Activated naive CD8-positive, alpha-beta T cell treated with anti-CD3 and anti-CD28 coated beads, Interleukin-2, amount 10 ng/mL, durations not matched to agents 7 days and 5 days (primary cell): ENCODE measurements at places on chromosomes 1 and 21. TPM values are rescaled to one million over a fixed set of nuclear protein-coding genes. Genes with fewer than 3 reads are reported as not detected.

- no peak for DNase-seq
Observed at GRCh38 chr1:34792868-34793727, at the start of gene GJA4. Gene GJA4, plus strand, starts transcription at chr1:34792999. Its CDS starts 1,215 bp downstream, at chr1:34794214.

DNA sequence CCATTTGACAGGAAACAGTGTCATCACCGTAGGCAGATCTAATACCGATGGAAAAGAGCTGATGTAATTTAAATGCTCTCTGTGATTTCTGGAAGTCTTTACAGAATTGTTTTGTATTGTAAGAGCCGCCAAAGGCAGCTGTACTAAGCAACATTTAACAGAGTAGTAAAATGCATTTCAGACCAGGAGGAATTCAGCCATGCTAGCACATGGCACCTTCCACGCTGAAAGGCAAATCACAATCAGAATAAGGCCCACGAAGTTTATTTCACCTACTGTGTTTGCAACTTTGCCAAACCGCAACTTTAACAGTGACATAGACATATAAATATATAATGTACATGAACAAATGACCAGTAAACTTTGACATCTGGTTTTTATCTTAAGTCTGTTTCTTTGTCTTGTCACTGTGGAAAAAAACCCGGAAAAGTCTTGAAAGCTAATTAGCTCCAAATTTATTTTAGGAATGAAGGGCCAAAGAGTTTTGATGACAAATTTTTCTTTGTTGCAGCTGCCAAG is 26.1 kb upstream of the DISC1 start:
- DNase-seq = no peak

DNA sequence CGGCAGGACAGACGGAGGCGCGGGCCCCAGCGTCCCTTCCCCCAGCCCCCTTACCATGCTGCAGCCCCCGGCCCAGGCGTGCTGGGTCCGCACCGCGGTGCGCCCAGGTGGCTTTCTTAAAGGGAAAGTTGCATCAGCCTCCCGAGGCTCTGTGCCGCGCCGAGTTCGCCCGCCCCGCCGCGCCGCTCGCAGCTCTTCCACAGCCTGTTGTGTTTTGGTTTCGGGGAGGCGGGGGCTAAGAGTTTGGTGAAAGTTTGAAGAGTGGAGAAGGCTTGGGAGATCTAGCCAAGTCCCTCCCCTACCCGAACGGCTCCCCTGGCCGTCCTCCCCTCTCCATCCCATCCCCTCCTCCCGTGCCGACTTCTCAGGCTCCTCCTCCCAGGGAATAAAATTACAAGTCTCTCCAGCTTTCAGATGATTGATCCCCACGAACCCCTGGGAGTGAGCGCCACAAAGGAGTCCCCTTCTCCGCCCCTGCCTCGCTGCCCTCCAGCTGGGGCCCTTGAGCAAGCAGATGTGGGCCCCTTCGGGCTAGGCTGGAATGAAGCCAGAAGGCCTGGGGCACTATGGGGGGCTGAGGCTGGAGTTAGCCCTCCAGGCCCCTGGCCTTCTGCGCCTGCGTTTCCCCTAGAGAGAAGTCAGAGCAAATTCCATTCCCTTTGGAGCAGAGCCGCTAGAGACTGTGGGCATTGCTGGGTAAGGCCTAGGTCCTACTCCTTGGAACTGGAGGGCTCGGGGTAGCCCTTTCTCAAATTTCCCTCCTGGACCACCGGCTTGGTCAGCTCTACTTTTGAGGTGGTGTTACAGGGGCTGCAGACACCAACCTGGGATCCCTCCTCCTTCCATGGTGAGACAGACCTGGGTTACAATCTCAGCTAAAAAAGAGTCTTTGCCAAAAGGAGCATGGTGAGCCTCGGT is at the start of gene SLC6A9:
Gene SLC6A9, minus strand, starts transcription at position 211 of the 918 bp plus-strand sequence. CDS start 7,185 bp downstream, outside the sequence.
- no peak for DNase-seq

- peak; percentile 46 for DNase-seq
Observed at GRCh38 chr1:116498789-116499628, 71.8 kb downstream of the CD58 start.

GRCh38 chr1:200154069-200154767 is 126.7 kb downstream of the NR5A2 start:
- DNase-seq = peak; percentile 49

DNA sequence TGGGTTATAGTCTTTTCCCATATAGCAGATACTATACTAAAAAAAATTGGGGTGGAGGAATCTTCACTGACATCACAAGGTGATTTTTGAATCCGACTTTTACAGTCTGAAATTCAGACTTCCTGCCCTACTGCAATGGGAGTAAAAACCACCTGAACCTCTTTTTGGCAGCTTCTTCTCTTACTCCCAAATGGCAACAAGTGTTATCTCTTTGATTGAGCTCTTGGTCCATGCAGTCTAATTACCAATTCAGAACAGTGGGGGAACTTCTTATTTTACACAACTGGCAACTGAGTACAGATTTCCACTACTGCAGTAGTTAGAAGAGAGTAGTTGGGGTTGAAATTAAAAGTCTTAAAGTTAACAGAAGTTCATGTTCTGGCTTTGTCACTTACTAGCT is 62.3 kb downstream of the MACF1 start:
- no peak for DNase-seq

DNA sequence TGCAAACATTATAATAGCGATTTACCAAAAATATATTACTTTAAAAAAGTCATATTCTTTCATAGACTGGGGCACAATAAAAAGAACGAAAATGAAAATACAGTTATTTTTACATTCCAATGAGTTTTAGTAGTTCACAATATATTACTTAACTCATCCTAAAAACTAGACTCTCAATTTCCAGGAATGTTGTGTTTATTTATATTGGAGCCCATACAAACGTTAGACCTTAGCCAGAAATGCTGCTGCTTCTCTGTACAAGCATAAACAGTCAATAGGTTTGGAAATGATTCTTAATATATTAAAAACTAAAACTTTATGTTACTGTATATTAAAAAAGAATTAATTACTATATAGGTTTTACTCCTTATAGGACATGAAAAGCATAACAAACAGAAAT is 302.3 kb downstream of the BRINP3 start:
- DNase-seq = no peak

- DNase-seq = no peak
Observed at GRCh38 chr1:207040181-207040533, 7.6 kb upstream of the C1orf116 start.

GRCh38 chr1:22043198-22043769 is 9.2 kb upstream of the CDC42 start:
- no peak for DNase-seq

DNA sequence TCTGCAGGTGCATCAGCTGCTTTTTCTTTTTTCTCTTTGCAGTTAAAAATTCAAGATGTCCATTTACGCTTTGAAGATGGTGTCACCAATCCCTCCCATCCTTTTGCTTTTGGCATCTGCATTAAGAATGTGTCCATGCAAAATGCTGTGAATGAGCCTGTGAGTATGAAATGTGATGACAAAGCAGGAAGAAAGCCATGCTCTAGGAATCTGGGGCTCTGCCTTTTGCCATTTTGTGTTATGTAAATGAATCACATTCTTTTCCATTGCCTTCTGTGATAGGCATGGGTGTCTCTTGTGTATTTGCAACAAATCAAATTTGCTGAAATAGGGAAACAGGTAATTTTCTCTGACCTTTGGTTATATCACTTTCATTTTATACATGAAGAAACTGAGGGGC is 19.4 kb downstream of the VPS13D start:
- no peak for DNase-seq

GRCh38 chr1:179253286-179253972 is 24.0 kb upstream of the ABL2 start:
- no peak for DNase-seq

- DNase-seq = no peak
Observed at GRCh38 chr21:41405321-41405720, 20.7 kb upstream of the MX1 start.

DNA sequence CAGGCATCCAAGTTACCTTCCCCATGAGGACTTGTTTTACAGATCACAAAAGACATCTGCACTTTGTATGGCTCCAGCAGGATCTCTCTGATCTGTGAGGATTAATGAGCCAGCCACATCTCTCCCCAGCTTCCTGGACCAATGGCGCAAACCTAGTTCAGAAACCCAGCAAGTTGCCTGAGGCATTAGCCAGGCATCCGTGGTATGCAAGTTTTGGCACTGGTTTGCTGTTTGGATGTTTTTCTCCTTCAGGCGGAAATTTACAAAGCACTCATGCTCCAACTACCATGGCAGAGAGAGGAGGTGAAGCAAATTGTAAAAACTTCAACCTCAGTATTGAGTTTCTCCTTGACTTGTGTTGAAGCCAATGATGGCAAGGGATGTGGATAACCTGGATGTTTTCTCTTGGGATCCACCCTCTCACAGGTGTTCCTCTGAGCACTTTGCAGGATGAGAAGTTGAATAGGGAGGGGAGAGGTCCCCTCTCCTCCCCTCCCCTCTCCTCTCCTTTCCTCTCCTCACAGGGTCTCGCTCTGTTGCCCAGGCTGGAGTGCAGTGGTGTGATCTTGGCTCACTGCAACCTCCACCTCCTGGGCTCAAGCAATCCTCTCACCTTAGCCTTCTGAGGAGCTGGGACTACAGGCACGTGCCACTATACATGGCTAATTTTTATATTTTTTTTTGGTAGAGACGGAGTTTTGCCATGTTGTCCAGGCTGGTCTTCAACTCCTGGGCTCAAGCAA is 25.6 kb upstream of the ENO1 start:
- DNase-seq = no peak

DNA sequence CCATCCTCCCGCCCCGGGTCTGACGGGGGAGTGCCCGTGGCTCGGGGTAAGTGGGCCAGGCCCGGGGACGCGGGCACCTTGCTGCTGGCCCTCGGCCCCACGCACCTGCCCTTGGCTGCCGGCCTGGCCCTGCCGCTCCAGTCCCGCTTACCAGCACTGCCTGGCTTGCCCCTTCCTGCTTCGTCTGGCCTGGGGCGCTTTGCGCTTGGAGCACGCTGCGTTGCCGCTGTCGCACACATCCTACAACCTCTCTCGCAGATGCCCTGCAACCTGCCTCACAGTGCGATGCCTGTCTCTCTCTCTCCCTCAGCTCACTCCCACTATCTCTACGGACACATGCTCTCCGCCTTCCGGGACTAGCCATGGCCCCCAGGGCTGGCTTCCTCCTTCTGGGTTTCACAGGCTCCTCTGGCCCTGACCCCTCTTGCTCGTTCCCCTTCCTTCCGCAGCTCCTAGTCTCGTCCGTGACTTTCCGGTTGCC is 9.7 kb downstream of the MYOG start:
- DNase-seq = no peak

- DNase-seq = no peak
Observed at GRCh38 chr1:236800002-236800620, 5.0 kb downstream of the MTR start.

GRCh38 chr1:89064632-89065031 is 376 bp downstream of the GBP1 start:
- DNase-seq = no peak

GRCh38 chr1:108785880-108786279 is 39.4 kb downstream of the STXBP3 start:
- DNase-seq = no peak

GRCh38 chr1:68081775-68082283 is 31.4 kb upstream of the DIRAS3 start:
- no peak for DNase-seq

DNA sequence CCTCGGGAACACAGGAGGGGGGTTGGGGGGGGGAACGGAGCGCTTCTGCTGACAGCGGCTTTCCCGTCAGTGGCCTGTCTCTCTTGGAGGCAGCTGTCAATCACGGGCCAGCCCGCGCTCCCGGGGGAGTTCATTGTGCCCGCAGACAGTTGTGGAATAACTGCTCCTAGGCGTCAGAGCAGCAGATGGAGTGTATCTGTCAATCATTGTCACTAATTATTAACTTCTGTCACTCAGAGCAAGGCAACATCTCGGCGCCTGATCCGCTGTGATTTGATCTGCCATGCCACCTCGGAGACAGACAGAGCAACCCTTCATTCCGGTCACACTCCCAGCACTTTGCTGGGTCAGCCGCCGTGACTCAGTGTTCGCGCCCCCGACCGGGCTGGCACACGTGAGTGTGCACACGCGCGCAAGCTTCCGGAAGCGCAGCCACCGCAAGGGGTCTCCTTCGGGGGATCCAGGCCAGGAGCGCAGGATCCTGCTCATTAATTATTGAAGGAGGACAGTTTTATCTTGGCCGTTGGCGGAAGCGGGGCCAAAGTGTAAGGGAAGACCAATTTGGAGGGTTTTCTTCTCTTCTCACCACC is 75.8 kb downstream of the RRAGC start:
- DNase-seq = no peak

DNA sequence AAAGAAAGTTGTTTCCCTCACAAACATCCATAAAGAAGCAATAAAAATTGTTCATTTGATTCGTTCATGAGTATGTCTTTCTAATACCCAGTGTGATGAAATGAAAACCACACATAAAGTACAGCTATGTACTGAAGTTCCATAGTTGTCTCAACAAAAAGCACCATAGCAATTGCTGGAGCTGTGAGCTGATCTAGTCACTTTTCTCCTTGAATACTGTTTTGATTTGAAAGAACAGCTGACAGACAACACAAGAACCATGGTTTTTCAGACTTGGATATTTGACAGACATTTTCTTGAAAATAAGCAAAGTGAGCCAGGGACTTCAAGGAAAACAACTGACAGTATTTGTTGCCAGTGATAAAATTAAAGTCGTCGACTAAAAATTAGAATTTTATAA is 237.1 kb upstream of the PLD5 start:
- no peak for DNase-seq

GRCh38 chr1:20242890-20243479 is 47.7 kb upstream of the VWA5B1 start:
- no peak for DNase-seq

DNA sequence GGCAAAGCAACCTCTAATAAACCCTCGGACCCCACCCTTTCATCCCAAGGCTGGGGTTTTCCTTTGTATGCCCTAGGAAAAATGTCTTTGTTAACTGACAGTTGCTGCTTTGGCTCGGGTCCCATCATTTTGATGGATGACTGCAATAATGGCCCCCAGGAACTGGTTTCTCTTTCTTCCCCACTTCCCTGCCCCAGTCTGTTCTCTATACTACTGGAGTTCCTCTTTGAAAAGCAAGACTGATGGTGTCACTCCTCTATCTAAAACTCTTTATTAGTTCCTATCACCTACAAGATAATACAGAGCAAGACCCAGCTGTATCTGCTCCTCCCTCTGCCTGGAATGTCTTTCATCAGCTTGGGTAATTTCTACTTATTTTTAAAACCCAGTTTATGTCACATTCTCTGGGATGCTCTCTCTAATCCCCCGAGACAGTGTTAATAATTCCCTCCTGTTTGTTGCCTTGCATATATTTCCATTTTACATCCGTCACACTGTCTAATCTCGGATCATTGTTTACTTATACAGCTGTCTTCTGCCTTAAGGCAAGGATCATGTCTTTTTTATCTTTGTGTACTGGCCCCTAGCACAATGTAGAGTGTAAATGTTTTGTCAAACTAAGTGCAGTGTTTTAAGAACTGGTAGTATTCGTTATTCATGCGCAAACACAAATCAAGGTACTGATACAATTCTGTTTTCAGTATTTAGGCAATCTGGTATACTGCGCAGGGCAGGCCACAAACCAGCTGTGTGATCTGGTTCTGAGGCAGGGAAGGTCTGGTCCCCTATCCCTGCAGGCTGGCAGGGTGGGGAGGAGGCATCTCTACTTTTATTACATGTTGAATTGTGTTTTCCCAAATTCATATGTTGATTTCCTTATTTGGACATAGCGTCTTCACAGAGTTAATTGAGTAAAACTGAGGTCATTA is 16.1 kb downstream of the SLAMF1 start:
- DNase-seq = no peak

GRCh38 chr1:40507973-40508372 is 594 bp upstream of the EXO5 start:
- DNase-seq = no peak

Gene KIAA0040
- total RNA-seq = 57.1 TPM

Gene MIGA1
- 14.3 TPM for total RNA-seq

Gene AVPR1B
- not detected for total RNA-seq

Gene TCHHL1
- not detected for total RNA-seq

Gene NGF
- total RNA-seq = not detected

Gene GBP6
- total RNA-seq = 0.23 TPM

Gene BNIPL
- 4.1 TPM for total RNA-seq
